ENCODE measurements at places on chromosomes 6 and 20. TPM values are rescaled to one million over a fixed set of nuclear protein-coding genes. Genes with fewer than 3 reads are reported as not detected.
A peak's percentile ranks its signal among the peaks of the same experiment; 100 is the strongest.

GRCh38 chr6:154402081-154402780, 45.6 kb upstream of the IPCEF1 start:
- peak overlapping the region; percentile 39 for H3K27ac ChIP-seq
- peaks cover 19% of the 10 kb centered on the region for H3K4me1 ChIP-seq
- no peaks in the 10 kb centered on the region for H3K27me3 ChIP-seq

GRCh38 chr6:137222381-137222780, 3.2 kb upstream of the IFNGR1 start:
- no peak overlapping the region for H3K27ac ChIP-seq
- H3K4me3 ChIP-seq: no peak overlapping the region
- H3K36me3 ChIP-seq: no peaks in the 10 kb centered on the region

The SALL4 gene
- 0.45 TPM for polyA plus RNA-seq

DNA sequence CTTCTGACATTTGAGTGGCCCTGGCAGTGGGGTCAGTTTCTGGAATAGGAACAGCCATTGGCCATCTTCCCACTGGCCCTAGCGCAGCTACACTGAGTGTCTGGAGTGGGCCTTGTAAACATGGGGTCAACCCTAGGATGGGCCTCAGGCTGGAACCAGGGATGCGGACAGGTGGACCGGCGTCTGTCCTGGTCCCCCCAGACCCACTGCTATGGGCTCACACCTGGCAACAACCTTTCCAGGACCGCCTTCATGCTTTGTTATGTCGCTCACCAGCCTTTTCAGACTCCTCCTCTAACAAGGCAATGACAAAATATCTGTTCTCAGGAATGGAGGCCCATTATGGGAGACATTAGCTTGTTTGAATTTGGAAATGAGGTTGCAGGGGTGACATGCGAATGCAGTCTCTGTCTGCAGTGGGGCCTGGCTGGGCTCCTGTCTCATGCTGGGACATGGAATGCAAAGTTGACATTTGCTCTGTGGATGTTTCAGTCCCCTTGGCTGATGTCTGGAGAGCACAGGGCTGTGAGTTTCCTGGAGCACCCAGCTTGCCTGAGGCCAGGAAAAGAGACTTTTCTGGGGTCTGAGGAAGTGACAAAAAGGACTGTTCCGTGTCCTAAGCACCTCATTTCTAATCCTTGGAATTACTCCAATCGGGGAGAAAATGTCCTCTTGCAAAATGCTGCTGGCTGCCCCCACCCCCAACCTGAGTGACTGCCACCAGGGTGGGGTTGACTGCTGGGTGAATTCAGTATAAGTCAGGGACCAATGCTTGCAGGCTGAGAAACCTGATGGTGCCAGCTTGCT, 98.7 kb upstream of the PMEPA1 start:
- no peak for DNase-seq
- peaks cover 13% of the 10 kb centered on the region for H3K4me1 ChIP-seq
- no peak overlapping the region for H3K4me3 ChIP-seq
- peaks cover 59% of the 10 kb centered on the region for H3K27me3 ChIP-seq
- H3K27ac ChIP-seq: no peak overlapping the region

DNA sequence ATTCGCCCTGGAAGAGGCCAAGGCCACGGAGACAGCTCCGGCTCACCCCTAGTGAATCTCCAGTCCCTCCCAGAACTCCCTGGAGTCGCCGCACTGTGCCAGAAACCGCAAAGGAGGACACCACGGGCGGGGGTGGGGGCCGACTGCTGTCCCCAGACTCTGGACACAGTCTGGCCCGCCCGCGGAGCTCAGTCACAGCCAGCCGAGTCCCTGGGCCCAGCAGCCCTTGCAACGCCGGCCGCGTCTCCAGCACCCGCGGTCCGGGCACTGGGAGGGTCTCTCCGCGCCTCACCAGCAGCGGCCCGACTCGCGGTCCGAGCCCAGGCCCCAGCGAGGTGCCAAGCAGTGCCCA, 518 bp downstream of the PEX6 start:
- H3K36me3 ChIP-seq: peaks cover 2% of the 10 kb centered on the region
- H3K27me3 ChIP-seq: no peaks in the 10 kb centered on the region
- H3K4me3 ChIP-seq: peak overlapping the region; percentile 93
- H3K4me1 ChIP-seq: peaks cover 28% of the 10 kb centered on the region
- DNase-seq: no peak

The TNNC2 gene
- not detected for polyA plus RNA-seq

DNA sequence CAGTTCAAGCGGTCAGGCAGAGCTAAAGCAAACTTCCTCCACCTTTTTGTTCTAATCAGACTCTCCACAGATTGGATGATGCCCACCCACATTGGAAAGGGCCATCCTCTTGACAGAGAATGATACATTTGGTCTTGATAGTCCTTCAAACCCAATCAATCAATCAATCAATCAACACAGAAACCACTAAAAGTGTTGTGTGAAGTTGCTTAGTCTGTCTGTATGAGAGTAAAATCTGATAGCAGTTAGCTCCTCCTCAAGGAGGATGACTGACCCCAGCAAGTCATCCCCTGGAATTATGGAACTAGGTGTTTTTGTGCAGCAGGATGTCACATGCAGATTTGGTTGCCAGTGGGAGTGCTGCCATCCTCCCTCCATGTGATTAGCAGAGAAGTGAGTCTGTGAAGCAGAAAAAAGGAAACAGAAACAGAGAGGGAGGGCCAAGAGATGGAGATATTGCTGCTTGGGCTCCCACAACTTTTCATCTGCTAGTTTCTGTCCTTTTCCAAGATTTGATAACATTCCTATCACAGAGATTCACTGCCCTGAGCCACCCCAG, 32.0 kb upstream of the SSTR4 start:
- no peak overlapping the region for H3K4me3 ChIP-seq
- H3K36me3 ChIP-seq: no peaks in the 10 kb centered on the region
- H3K27me3 ChIP-seq: no peaks in the 10 kb centered on the region
- H3K4me1 ChIP-seq: no peaks in the 10 kb centered on the region

- no peak overlapping the region for H3K27ac ChIP-seq
- no peaks in the 10 kb centered on the region for H3K27me3 ChIP-seq
- H3K36me3 ChIP-seq: peaks cover 3% of the 10 kb centered on the region
- peaks cover 3% of the 10 kb centered on the region for H3K4me1 ChIP-seq
- no peak overlapping the region for H3K4me3 ChIP-seq
- DNase-seq: no peak
These were observed 52.4 kb upstream of the TBC1D7 start for GRCh38 chr6:13380761-13381160.

The GPSM3 gene
- polyA plus RNA-seq: 6.5 TPM

The PPP1R16B gene
- not detected for polyA plus RNA-seq

The TUBB2B gene
- polyA plus RNA-seq: not detected

DNA sequence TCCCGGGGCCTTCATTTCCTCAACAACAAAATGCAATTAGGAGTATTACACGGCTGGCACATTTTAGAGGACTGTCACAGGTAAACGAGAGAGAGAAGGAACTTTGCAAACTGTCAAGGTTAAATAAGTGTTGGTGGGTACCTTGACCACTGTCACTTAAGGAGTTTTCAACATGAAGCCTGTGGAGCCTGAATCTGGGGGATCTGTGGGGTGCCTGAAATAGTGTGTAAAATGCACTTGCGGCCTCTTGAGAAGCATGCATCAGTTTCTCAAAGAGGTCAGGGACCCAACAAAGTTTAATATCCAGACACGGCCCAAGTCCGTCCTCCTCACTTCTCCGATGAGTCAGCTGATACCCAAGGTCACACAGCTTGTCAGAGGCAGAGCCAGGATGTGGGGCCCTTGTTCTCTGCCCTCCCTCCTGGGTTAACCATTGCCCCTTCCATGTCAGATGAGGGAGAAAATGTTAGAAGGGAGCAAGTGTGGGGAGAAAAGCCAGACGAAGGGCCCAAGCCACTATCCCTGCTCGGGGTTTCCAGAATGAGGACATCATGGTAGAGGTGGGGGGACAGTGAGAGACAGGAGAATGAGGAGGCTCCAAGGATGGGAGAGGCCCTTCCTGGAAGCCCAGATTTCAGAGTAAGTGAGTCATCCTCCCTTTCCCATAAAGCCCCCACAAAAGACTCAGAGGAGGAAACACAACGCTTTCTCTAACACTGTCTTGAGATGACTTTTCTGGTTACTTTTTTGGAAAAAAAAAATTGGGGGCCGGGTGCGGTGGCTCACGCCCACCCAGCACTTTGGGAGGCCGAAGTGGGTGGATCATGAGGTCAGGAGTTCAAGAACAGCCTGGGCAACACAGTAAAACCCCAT, 42.2 kb downstream of the C6orf132 start:
- peak overlapping the region; percentile 91 for H3K27ac ChIP-seq
- DNase-seq: no peak
- no peaks in the 10 kb centered on the region for H3K27me3 ChIP-seq

- no peaks in the 10 kb centered on the region for H3K36me3 ChIP-seq
- H3K4me1 ChIP-seq: peaks cover 10% of the 10 kb centered on the region
- no peaks in the 10 kb centered on the region for H3K27me3 ChIP-seq
- DNase-seq: no peak
- H3K27ac ChIP-seq: no peak overlapping the region
These were observed 248.0 kb upstream of the PRDM1 start for GRCh38 chr6:105838171-105838570.

- no peak overlapping the region for H3K27ac ChIP-seq
- H3K36me3 ChIP-seq: no peaks in the 10 kb centered on the region
- no peak overlapping the region for H3K4me3 ChIP-seq
- H3K4me1 ChIP-seq: peaks cover 16% of the 10 kb centered on the region
- DNase-seq: no peak
These were observed 470.8 kb upstream of the ZNF337 start for GRCh38 chr20:26167499-26167898.
